ENCODE measurements at places on chromosomes 12 and 14.

GRCh38 chr14:87014856-87015255 lies 978.1 kb downstream of the GALC start:
- no peak for DNase-seq

GRCh38 chr14:65333943-65334687 lies 78.4 kb upstream of the FUT8 start:
- no peak for DNase-seq

DNA sequence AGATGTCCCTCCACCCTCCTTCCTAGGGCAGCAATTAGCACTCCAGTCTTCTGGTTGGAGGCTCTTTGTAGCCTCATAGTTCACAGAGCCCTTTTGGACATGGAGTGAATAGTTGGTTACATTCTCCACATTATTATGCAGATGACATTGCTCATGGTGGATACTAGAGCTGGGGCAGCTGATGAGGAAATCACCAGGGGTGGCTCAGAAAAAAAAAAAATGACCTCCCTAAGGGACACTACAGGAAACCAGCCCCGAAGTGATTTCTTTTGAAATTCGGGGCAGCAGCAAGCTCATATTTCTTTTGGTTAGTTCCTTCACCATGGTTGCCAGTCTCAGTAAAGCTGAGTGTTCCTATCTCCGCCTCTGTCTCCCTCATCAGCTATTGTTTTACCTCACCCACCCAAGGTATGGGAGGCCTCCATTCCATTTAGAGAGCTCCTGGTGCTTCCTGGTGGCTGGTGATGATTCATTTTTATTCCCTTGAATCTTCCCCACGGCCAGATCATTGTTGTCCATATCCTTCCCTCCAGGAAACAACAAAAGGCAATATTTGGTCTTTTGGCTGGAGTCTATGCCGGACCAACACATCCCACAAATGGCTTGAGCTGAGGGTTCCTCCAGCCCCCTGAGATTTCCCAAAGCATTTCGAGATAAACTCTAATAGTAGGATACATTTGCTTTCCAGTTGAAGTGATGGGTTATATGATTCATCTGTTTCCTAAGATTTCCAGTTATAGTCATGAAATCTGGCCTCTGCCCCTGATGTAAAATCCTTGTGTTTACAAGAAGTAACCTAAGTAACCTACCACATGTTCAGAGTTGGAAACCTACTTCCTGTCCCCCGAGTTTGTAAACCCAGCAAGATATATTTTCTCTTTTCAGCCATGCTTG lies 56.2 kb upstream of the NID2 start:
- peak; percentile 18 for DNase-seq

- DNase-seq, result no peak
Observed at GRCh38 chr14:32128703-32129102, 51.6 kb downstream of the ARHGAP5 start.

- DNase-seq, result no peak
Observed at GRCh38 chr12:10381928-10382628, 7.8 kb downstream of the KLRK1 start.

DNA sequence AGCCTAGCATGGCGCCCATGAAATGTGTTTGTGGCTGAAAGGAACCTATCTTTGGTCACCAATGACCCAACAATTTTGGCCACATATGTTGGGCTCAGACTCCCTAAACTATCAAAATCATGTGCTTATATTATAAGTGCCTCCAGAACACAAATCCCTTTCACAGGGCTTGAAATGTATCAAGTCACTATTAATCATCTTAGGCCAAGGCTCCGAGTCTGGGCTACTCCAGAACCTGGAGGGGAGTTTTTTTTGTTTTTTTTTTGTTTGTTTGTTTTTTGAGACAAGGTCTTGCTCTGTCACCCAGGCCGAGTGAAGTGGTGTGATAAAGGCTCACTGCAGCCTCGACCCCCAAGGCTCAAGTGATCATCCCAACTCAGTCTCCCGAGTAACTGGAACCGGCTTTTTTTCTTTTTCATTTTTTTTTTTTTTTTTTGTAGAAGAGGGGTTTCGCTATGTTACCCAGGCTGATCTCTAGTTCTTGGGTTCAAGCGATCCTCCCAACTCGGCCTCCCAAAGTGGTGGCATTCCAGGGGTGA lies 989 bp upstream of the DRAM1 start:
- DNase-seq, result no peak

DNA sequence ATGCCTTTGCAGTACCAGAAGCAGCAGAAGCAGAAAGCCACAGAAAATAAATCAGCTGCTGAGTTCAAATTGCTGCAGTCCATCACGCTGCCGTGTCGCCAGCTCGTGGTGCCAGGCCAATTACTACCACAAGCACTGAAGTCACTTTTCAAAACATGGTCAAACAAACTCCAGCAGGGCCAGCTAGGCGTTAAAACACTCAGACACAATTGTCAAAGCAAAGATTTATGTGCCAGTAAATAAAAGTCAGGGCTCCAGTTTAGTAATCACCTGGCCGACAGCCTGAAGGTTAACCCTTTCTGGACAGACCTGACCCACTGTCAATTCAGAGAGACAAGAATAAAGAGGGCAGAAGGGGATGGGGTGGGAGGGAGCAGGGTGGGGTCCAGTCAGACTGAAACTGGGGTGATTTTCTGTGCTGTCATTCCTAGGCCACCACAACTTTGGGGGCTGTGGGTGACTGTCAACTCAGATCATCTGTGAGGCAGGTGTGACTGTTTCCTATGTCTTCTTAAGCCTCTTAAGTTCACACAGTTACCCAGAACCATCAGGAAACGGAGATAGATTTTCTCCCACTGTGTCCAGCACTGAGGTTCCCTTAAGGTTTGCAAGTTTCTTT lies 109.8 kb upstream of the FUT8 start:
- no peak for DNase-seq
